GM23248 (cell line): ENCODE measurements at places on chromosomes 7 and 10. TPM values are rescaled to one million over a fixed set of nuclear protein-coding genes. Genes with fewer than 3 reads are reported as not detected.

DNA sequence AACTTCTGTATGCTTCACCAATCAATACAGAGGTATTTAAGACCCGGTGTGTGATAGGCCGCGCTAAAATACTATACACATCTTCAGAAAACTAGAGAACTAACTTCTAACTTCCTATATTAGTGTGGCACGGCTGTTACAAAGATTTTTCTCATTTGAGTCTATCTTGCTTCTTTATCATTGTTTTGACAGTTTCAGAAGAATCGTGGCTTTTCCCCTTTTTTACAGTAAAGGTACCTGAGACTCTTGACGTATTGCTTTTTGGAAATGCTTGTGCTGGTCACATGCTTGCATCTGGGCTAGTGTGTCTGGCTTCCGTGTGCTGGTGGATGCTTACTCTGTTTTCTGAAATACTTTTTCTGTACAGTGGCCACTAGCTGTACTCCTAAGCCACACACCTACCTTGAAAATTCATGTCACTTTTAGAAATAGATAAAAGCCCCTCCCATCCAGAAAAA is 12.7 kb downstream of the IKZF1 start:
- H3K27me3 ChIP-seq, result peaks cover 48% of the 10 kb centered on the region
- no peaks in the 10 kb centered on the region for H3K4me1 ChIP-seq
- H3K27ac ChIP-seq, result no peak overlapping the region
- no peaks in the 10 kb centered on the region for H3K36me3 ChIP-seq
- no peak for DNase-seq

MLXIPL gene
- total RNA-seq, result not detected in 2 replicates

DNA sequence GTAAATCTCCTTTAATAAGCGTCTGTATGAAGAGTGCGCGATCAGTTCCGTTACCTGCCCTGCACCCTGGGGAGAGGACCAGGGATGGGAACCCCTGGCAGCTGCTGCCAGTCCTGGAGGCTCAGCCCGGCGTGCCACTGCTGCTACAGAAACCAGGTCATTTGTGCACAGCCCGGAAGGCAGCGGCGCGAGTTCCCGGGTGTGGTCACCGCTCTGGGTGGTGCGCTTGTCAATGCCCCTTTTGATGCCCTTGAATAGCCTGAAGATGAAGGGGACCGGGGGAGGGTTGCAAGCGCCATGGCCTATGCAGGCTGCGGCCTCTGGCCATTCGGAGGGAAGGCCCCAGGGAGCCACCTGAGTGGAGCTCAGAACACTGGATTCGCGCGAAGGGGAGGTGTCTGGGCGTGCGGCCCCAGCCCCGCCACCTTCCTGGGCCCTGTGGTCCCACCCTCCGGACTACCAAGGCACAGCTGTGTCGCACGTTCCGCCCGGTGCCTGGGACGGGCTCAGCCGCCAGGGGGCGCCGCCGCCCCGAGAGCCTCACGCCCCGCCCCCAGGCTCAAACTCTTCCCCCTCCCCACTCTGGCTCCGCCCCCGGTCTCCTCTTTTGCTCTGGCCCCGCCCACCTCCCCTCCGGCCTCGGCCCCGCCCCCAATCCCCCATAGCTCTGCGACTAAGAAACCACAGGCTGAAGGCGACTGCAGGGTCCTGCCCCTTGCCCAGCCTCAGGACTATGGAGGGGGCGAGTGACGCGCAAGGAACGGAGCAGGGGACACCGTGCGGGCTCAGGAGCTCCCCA is 16.5 kb downstream of the AP5Z1 start:
- no peak overlapping the region for H3K4me3 ChIP-seq
- DNase-seq, result peak; percentile 88
- H3K36me3 ChIP-seq, result no peaks in the 10 kb centered on the region
- H3K4me1 ChIP-seq, result no peaks in the 10 kb centered on the region

PDZD7 gene
- total RNA-seq, result 0.54 TPM in 1 of 2 replicates, not detected in the other
